Mesenteric fat pad (tissue), 1 donor: ENCODE measurements at places on chromosomes 7 and 10.

DNA sequence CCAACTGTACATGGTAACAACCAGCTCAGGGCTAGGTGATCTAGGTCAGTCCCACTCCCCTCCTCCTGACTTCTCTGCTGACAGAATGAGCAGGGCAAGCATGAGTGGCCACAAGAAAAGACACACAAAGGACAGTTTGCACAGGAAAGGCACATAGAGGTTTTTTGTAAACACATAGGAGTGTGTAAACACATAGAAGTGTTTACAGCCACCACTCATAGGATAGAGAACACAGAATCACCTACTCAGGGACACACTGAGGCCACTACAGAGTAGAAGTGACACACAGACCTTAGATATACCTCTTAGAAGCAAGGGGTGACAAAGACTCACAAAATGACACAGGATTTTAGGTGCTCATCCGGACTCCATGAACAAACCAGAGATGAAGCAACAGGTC, 19.0 kb downstream of the NUDCD3 start:
- DNase-seq, result no peak

- DNase-seq, result no peak
These were observed 12.6 kb downstream of the LYZL1 start for GRCh38 chr10:29301359-29301910.

DNA sequence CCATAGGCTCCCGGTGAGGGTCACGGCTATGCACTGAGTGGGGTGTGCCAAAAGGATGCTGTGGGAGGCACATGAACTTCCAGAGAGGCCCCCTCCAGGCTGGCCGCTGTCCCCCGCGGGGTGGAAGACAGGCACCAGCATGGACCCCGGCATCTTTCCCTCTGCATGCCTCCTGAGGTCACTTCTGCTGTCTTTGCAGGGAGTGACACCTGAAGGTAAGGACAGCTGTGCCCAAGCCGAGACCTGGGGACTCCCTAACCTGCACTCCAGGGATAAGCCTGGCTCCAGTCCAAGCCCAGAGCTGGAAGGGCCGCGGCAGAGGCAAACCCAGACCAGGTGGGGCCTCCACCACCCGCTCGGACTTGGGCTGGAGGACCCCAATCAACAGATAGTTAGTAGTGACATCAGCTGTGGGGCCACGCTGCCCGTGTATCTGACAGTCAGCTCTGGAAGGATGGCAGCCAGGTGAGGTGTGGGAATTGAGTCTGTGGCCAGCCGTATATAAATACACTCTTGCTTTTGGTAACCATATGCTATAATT, 340.7 kb upstream of the MKI67 start:
- peak; percentile 73 for DNase-seq

- no peak for DNase-seq
These were observed 49.0 kb upstream of the WNT16 start for GRCh38 chr7:121279822-121280221.

- DNase-seq, result no peak
These were observed 17.9 kb downstream of the SCRN1 start for GRCh38 chr7:29971566-29972314.

DNA sequence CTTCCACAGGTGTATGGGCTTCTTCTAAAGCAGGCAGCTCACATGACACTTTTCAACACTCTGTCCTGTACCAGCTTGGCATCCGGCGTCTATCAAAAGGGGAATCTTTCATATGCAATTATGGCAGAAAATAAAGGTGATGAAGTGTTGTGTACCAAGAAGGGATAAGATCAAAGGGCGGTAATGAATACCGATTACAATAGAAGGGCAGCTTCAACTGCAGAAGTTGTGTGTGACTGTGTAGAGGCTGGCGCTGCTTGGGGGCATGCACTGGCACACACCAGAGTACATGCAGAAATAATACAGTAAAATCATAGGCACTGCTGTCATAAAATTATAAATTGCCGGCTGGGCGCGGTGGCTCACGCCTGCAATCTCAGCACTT, 744.7 kb downstream of the LRMDA start:
- no peak for DNase-seq

GRCh38 chr7:130397051-130397757, 16.9 kb downstream of the CPA1 start:
- no peak for DNase-seq

GRCh38 chr7:81604075-81604807, 165.6 kb downstream of the HGF start:
- DNase-seq, result no peak

- DNase-seq, result no peak
These were observed 33.3 kb downstream of the FOXK1 start for GRCh38 chr7:4715410-4715776.

DNA sequence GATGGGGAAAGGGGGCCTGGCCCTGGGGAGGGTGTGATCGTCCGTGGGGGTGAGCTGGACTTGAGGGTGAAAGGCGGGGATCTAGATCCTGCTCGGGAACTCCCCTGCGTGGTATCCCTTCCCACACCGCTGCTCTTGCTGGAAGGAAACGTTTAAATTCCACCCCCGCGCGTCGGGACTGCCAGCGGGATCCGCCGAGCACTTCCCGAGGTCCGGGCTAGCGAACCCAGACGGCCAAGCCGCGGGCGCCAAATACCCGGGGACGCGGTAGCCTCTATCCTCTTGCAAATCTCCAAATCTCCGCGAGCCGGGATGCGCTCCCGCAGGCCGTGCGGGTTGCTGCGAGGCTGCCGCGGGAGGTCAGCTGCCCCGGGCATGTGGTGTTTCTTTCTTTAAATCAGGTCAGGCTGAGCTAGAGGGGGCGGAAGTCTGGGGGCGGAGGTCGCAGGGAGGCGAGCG, 904 bp downstream of the NPTX2 start:
- peak; percentile 82 for DNase-seq

GRCh38 chr10:71357792-71358265, 38.8 kb downstream of the SLC29A3 start:
- DNase-seq, result no peak

DNA sequence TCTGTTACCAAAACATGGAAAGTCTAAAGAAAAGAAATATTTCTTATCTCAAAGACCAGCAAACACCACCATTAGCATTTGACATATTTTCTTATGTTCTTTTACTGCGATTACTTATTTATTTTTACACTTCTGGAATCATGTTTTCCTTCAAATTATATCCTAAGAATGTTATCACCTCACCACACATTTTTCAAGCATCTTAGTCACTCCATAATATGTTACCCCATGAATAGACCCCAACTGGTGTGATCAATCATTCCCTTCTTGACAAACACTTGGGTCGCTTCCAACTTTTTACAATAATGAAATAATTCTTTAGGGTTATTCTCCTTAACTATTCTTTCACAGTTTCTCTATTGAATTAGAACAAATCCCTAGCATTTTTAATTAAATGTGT, 67.4 kb downstream of the AMPH start:
- DNase-seq, result no peak

DNA sequence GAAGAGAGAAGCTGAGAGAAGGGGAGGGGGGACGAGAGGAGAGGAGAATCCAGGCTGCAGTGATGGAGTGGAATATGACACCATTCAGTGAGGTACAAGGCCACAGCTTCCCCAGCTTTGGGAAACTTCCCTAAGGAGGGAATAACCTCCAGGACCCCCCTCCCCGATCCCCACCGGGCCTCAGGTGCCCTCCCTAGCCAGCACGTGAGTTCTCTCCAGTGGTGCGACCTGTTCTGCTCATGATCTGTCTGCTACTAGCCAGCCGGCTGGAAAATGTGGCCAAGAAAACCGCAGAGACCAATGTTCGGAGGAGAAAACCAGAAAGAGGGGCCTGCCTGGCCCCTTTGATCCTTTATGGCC, 39.9 kb upstream of the AGK start:
- no peak for DNase-seq

- DNase-seq, result no peak
These were observed 13.6 kb downstream of the TSPAN15 start for GRCh38 chr10:69464801-69465401.

- DNase-seq, result no peak
These were observed 370.8 kb downstream of the GRID1 start for GRCh38 chr10:85995791-85996190.

DNA sequence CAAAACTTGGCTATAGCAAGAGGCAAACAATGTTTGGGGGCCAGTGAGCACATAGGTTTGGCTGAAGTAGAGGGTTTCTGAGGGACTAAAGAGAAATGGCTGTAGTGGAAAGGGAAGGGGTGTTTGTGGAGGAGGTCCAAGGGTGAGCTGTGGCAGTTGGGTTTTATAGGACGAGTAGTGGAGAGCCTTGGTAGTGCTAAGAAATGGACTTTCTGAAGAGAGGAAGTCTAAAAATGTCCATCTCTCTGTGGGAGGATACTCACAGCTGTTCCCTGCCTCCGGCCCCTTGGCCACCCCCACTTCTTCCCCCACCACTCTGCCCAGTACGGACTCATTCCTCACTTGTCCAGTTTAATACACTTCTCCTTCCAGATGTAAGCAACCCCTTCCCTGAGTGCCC, 64.3 kb downstream of the ZNF22 start:
- no peak for DNase-seq

- no peak for DNase-seq
These were observed 506.9 kb downstream of the RPS24 start for GRCh38 chr10:78540355-78541076.

DNA sequence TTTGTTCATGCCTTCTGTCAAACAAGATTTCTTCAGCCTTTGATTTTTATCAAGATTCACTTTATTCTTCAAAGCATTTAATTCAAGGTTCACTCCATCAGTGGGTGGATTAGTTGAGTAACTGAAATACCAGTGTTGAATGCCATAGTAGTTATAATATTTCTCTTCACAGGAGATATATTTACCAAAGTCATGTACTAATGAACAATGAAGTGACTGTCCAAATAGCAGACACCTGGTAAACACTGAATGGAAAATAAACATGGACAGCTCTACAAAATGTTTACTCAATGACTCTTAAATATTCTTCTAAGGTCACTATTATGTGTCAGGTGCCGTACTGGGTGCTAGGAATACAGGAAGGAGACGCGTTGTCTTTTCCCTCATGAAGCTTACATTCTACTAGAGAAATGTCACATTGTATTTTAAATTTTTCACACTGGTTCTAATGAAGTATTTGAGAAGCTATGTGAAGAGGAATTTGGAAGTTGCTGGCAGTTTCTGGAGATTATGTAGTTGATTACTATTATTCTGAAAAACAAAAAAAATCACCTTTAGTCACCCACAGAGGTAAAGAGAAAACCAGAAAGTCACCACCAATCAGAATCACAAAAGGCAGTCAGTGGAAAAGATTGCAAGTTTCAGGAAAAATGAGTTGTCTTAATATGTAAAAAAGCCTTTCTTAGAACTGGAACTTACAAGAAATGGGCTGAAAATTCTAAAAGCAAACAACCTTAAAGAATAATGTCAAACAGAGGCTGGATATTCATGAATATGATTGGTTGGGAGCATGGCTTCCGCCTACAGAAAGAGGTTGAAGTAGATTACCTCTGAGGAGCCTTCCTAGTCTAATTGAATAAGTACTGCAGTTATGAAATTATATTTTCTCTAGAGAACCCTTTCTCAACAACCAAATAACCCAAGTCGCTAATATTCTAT, 84.5 kb downstream of the RTKN2 start:
- DNase-seq, result no peak

- no peak for DNase-seq
These were observed 85.4 kb downstream of the ATXN7L1 start for GRCh38 chr7:105790996-105791395.

- DNase-seq, result no peak
These were observed 33.4 kb downstream of the RHOBTB1 start for GRCh38 chr10:60910543-60910942.

- DNase-seq, result peak; percentile 80
These were observed 73.3 kb upstream of the NKX6-2 start for GRCh38 chr10:132859084-132859855.

DNA sequence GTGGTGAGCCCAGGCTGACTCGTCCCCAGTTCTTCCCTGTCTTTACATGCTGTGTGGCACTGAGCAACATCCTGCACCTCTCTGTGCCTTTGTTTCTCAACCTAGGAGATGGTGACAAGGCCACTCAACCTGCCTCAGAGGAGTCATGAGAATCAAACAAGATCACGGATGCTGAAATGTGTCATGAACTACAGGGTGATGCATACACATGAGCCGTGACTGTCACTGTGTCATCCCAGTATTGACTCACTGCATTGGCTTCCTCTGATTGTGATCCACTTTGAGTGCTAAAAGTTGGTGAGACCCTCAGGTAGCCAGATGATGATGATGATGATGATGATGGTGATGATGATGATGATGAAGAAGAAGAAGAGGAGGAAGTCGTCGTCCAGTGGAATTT, 11.5 kb downstream of the C10orf71 start:
- DNase-seq, result no peak

GRCh38 chr7:88399036-88399435, 92.3 kb upstream of the STEAP4 start:
- no peak for DNase-seq

DNA sequence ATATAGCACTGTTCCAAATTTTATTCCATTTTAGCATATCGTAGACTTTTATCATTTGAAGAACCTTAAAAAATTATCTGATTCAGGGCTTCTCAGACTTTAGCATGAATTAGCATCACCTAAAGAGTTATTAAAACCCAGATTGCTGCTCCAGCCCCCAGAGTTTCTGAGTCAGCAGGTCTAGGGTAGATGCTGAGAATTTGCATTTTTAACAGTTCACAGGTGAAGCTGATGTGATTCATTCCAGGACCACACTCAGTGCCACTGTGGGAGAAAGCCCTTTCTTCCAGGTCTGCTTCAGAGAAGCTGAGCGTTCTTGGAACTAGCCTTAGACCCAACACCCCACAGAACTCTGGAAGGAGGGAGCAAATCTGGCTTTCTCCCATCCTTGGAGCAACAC, 174.1 kb upstream of the YAE1 start:
- DNase-seq, result no peak

GRCh38 chr10:119131512-119132240, 27.8 kb downstream of the DENND10 start:
- DNase-seq, result no peak

DNA sequence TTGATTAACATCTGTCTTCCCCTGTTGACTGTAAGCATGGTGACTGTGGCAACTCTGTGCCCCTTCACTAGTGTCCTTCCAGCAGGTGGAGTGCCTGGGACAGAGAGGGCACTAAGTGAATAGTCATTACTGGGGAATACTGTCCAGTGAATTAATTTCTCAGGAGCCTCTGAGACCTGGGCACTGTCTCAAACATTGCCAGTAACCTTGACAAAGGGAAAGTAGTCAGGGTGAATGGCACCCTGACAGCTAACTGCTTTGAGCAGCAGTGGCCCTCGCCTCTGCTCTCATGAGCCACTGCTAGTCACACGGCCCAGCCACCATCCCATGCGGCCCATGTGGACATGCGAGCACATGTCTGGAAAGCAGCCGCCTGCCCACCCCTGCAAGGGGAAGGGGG, 13.1 kb upstream of the GRB10 start:
- no peak for DNase-seq

- DNase-seq, result peak; percentile 71
These were observed 23.0 kb upstream of the ZNF488 start for GRCh38 chr10:47406870-47407691.

- DNase-seq, result no peak
These were observed 78.1 kb downstream of the VSTM4 start for GRCh38 chr10:49037187-49037586.

GRCh38 chr7:8605221-8605620, 171.8 kb downstream of the NXPH1 start:
- DNase-seq, result no peak

- no peak for DNase-seq
These were observed 31.7 kb downstream of the MAGI2 start for GRCh38 chr7:79421751-79422150.
